Activated gamma-delta T cell treated with anti-CD3 and anti-CD28 coated beads, Interleukin-2, amount 50 U/mL, for 16 hours (primary cell): ENCODE measurements at places on chromosomes 16 and 17.

- no peak for DNase-seq
Measured at GRCh38 chr16:56956076-56956475, 5.7 kb upstream of the CETP start.

GRCh38 chr17:63699638-63700527 is at the start of gene LIMD2:
Gene LIMD2, minus strand, starts transcription at chr17:63700125. Its CDS starts 827 bp downstream, at chr17:63699298.
- DNase-seq = peak; percentile 80

GRCh38 chr16:75011634-75012307 is 12.9 kb downstream of the ZNRF1 start:
- peak; percentile 32 for DNase-seq

DNA sequence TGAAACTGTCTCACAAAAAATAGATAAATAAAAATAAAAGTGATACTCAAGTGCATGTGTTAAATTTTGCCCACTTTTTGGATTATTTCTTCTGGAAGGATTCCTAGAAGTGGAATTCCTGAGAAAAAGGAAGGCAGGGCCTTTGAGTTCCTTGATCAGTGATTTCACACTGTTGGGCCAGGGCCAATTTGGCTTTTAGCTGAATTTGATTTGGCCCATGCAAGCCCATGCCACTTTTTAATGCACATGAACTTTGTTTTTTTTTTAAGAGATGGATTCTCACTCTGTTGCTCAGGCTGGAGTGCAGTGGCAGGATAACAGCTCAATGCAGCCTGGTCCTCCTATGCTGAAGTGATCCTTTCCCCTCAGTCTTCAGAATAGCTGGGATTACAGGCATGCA is 96.3 kb downstream of the TNFRSF13B start:
- DNase-seq = no peak

GRCh38 chr16:27154705-27155521 is 48.4 kb upstream of the KDM8 start:
- peak; percentile 62 for DNase-seq

DNA sequence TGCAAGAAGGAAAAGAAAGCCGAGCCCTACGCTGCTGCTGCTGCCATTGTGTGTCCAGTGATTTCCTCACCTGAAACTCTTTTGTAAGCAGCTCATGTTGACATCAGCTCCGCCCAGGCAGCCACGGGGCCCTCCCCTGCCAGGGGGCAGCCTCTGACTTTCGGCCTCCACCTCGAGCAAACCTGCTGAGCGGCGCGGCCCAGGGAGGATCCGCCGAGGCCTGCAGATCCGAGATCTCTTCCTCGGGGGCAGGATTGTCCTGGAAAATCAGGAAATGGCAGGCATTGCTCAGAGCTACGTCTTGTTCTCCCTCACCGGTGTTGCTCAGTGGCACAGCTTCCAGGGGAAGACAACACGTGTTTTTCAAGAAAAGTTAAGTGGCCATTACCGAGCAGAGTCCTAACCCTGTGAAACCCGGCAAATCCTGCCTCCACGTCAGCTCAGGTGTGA is 35.6 kb upstream of the ZNF750 start:
- DNase-seq = no peak

DNA sequence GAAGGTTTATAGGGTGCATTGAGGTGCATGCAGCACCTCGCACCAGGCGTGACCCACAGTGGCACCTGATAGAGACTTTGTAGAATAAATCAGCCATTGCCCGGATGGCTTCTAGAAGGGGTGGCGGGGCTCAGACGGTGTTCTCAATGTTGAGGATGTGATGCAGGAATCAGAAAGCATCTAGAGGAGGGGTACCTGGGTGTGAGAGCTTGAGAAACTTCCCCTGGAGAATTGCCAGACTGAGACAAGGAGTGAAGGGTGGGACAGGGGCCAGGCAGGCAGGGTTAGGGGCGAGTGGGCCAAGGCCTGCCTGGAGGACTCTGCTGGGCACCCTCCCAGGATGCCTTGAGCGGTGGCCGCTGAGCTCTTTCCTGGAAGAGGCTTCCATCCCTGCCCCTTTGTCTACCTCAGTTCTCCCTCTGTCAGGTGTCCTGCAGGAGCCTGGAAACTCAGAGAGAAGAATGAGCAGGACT is 9.3 kb upstream of the ADGRG1 start:
- DNase-seq = no peak
